ENCODE measurements at places on chromosomes 5 and 9.

- no peak for ATAC-seq
Observed at GRCh38 chr5:168171901-168172759, 119.3 kb upstream of the WWC1 start.

DNA sequence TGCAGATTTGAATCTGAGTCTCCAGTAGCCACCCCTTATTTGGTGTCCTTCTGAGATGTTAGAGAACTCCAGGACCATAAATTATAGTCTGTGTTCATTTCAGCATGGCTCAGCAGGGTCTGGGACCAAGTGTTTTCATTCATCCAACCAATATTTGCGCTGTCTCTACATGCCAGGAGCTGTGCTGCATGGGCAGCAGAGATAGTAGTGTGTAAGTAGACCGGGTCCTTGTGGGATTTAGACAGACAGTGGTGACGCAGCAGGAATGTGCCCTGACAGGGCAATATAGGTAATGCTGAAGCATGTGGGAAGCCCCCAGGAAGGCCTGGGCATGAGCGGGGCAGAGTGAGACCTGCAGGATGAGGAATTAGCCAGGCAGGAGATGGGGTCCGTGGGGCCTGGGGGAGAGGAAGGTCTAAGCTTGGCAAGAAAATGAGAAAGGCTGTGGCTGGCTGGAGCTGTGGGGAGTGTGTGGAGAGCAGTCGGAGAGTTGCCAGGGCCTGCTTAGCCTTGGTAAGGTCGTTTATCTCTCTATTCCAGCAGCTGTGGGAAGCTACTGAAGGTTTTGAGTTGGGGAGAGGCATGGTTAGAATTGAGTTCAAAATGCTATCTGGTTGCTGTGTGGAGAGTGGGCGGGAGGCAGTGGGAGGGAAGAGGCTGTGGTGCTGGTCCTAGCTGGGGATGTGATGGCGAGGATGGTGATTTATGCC lies 16.8 kb downstream of the STXBP1 start:
- ATAC-seq = no peak

DNA sequence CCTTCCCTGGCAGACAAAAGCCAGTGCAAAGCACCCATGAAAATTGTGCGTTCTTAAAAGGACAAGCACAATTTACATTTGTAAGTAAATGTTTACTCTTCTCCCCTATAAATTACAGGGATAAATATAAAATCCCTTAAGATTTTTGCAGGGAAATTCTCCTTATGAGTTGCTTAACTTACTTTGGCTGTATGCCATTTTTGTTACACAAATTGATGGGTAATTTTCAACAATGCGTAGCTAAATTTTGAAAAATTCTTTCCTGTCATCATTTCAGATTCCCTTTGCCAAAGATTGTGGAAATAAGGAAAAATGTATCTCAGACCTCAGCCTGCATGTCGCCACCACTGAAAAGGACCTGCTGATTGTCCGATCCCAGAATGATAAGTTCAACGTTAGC lies 64.2 kb upstream of the ITGA2 start:
- ATAC-seq = no peak

DNA sequence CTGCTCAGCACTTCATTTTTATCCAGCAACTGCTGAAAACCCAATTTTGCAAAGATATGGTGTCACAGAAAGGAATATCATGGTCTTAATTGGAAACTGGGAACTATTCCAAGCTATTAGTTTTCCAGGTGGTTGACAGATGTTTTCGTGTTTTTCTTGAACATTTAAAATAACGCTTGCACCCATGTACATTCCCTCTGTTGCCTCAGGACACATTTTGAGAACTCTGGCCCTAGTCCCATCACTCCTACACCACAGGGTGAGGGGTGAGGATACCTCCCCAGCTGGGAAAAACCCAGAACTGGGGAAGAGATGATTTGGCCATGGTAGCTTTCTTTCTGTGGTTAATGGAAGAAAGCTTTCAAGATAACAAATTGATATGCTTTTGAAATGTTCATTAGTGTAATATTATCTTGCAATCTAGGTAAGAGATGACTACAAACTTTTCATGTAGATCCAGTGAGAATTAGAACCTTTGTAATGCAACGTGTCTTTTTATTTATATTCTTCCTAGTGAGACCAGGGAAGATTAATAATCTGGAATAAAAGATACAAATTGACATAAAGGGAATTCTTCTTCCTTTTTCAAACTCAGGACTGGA lies 627.0 kb downstream of the RAB3C start:
- ATAC-seq = no peak

DNA sequence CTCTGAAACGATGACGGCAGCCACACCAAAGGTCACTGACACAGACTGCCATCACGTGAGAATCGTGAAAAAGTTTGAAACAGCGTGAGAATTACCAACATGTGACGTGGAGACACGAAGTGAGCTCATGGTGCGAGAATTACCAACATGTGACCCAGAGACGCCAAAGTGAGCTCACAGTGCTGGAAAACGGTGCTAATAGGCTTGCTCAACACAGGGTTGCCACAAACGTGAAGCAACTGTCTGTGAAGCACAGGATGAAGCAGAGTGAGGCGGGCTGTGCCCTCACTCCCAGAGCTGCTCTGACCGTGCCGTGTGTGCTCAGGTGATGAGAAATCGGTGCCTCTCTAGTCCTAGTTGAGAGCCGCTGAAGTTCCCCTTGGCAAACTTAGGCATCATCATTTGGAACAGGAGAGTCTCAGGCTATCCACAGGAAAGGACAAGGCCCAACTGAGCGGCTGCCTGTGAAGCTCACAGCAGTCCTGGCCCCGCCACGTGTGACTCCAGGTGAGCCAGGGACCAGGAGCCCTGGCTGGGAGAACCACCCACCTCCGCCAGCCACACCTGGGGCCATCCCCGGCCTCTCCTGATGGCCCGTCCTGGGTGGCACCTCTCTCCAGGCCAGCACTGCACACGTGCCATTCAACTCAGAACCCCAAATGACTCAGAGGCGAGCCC lies 29.8 kb upstream of the SLC6A3 start:
- ATAC-seq = no peak

DNA sequence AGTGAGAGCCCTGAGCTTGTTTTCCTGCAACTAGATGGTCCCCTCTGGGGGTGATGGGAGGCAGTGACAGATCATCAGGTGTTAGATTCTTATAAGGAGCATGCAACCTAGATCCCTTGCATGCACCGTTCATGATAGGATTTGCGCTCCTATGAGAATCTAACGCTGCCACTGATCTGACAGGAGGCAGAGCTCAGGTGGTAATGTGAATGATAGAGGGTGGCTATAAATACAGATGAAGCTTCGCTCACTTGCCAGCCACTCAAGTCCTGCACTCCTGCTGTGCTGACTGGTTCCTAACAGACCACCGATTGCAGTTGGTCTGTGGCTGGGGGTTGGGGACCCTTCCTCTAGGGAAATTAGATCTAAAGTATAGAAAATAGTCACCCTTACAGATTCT lies 290.6 kb upstream of the ADCY2 start:
- ATAC-seq = no peak

DNA sequence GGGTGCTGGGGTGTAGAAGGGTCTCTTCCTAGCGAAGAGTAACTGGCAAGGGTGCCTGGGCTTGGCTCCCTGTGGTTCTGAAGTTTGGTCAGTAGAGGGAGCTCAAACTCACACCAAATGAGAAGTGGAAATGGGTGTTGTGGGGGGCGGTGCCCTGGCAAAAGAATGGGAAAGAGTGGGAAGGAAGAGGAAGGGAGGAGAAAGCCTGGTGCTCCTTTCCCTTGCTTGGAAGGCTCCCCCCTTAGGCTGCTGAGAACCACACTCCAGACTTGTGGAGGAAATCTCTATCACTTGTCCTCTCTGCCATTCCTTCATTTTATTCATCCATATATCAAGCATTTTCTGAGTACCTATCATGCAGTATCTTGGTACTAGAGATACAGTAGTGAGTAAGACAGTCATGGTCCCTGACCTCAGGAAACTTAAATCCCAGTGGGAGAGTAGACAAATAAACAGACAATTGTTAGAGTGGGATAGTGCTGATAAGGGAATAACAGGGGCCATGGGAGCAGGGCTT lies 13.0 kb downstream of the SLC4A9 start:
- ATAC-seq = peak; percentile 53

DNA sequence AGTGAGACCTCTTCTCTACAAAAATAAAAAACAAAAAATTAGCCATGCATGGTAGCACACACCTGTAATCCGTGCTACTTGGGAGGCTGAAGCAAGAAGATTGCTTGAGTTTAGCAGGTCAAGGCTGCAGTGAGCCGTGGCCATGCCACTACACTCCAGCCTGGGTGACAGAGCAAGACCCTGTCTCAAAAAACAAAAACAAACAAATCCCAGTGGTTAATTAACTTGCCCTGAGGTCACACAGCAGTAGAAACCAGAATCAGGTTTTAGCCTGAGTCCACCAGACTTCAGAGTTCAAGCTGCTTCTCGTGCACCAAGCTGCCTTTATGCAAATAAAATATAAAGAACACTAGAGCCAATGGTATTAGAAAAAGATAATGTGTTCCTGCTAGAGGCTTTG lies 169.7 kb downstream of the GOLPH3 start:
- ATAC-seq = no peak

GRCh38 chr5:90885180-90885868 lies 326.7 kb downstream of the ADGRV1 start:
- no peak for ATAC-seq

- ATAC-seq = no peak
Observed at GRCh38 chr9:94086486-94087345, 2.5 kb downstream of the PTPDC1 start.

DNA sequence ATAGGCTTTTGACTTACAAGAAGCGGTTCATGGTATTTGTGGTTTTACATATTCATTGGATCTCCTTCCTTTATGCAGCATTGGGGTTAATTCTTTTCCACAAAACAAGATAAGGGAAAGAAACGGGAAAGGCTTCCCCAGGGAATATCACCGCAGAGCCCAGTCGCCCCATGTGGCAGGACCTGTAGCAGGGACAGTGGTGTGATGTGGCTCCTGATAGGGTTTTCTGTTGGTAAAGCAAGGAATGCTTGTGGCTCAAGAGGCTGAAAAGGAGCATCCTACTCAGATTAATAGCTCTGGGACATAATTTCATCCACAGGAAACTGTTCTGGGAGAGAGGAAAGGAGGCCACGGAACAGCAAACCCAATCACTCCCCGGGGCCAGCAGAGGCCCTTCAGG lies 699.9 kb downstream of the MTRR start:
- no peak for ATAC-seq

GRCh38 chr9:114954956-114955582 lies 24.7 kb upstream of the TNFSF8 start:
- no peak for ATAC-seq

GRCh38 chr5:66440202-66440680 lies 156.0 kb upstream of the MAST4 start:
- ATAC-seq = peak; percentile 90

DNA sequence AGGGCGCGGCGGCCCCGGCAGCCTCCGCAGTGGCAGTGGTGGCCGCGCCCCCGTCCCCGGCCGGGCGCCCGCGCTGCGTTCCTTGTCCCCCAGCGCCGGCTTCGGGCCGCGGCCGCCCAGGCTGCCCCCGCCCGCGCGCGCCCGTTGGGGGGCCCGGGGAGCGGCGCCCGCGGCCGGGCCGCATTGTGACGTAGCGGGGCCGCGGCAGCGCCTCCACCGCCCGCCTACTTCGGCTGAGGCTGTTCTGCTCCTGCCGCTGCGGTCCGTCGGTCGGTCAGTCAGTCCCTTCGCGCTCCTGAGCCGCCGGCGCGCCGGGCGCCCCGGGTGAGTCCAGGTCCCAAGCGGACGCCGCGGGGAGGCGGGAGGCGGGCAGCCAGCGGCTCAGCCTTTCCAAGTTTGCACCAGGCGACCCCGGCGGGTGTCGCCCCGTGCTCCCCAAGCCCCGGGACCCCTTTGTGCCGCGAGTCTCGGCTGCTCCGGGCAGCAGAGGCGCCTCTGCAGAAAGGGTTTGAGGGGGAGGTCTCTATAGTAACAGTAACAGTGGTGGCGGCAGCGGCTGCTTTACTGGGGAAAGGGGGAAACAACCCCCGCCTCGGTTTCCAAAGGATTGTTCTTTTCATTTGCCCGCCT lies at the start of gene SNCAIP:
Gene SNCAIP (plus strand): TSS at position 277 of the 630 bp plus-strand sequence. CDS start 78,898 bp downstream, outside the sequence.
- peak; percentile 32 for ATAC-seq

GRCh38 chr9:130034570-130034969 lies 8.4 kb downstream of the FNBP1 start:
- ATAC-seq = peak; percentile 45

DNA sequence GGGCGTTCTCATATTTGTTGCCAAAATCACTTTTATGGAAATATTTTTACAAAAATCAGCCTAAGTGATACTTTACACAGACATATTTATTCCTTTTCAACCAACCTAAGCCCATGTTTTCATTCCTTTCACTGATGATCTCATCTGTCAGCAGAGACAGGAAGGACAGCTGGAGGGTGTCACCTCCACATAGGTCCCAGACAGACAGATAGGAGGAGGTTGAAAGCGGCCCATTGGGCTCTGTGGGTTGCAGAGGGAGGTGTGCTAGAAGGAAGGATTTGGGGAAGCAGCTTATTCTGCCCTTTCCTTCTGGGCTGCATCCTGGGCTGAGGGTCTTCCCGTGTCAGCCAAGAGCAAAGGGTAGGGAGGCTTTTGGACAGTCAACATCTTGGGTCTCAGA lies 26.0 kb upstream of the SEMA4D start:
- no peak for ATAC-seq

DNA sequence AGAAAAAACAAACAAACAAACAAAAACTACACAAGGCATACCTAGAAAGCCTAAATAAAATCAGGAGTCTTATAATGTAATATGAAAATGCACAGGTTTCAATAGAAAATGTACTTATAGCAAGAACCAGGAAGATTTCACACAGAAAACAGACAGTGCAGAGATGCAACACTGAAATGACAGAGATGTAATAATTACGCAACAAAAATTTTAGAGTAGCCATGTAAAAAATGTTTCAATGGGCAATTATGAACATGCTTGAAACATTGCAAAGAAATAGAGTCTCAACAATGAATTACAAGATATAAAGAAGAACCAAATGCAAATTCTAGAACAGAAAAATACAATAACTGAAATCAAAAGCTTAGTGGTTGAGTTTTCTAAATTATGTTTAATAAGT lies 405.9 kb downstream of the PLK2 start:
- no peak for ATAC-seq

DNA sequence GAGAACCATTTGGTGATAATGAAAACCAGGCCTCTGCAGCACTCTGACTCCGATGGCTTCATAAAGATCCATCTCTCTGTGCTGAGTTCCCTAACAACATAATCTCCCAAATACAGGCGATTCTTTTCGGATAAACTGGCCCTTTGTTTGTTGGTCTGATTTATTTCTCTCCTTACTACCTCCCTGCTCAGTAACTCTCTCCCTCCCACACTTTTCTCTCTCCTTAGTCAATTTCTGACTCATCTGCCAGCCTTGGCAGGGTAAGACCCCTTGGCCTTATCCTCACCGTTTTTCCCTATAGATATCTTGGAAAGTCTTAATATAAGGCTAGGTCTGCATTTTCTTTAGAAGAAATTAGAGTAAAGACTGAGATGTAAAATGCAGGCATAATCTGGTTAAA lies 128.7 kb downstream of the BRINP1 start:
- ATAC-seq = no peak
